ENCODE measurements at places on chromosomes 13 and 19.

DNA sequence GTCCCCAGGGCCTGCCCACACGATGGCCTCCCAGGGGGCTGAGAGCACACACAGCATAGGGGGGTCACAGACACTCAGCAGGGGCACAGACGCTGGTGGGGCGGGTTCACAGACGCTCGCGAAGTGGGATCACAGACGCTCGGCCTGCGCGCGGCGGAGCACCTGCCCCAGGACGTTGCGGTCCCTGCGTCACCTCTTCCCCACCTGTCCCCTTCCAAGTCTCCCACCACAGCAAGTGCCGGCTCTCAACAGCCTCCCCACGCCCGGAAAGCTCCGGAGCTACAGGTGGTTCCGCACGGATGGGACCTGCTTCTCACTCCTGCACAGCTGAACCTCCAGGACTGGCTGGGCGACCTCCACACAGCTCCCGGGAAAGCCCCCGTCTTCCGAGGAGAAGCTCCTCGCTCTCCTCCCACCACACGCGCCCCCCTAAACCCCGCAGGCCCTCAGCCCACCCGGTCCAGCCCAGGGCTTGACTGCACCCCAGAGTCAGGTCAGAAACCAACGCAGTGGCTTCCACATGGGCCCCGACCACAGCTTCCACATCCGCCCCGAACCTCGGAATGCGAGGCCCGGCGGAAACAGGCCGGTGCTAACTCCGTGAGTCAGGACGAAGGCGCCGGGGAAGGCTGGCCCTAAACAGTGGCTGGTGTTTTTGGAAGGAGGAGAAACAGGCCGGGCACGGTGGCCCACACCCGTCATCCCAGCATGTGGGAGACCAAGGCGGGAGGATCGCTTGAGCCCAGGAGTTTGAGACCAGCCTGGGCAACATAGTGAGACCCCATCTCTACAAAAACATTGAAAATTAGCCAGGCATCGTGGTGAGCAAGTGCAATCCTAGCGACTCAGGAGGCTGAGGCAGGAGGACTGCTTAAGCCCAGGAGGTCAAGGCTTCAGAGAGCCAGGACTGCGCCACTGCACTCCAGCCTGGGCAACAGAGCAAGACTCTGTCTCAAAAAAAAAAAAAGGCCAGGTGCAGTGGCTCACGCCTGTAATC is 16.5 kb downstream of the BTBD2 start:
- DNase-seq: no peak

DNA sequence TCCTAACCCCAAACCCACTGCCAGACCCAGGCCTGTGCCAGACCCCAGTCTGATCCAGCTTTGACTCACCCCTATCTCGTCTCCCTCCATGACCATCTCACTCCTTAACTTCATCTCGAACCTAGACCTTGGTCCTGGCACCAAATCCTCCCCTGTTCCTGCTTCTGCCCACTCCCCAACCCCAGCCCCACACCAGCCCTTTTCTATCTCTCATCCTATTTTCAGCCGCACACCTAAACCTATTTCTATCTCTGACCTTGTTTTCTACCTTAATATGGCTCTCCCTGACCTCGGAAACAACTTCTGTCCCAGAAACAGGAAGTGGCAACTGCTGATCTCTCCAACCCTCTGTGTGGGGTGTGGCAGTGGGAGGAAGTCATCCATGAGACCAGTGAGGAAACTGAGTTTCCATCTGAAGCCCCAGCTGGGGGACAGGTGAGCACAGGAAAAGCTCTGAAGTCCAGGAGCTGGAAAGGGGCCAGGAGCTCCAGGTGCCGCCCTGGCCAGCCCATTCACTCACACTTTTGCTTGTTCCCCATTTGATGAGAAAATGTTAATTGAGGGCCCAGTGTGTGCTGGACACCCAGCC is 13.7 kb downstream of the PTH2 start:
- DNase-seq: no peak

DNA sequence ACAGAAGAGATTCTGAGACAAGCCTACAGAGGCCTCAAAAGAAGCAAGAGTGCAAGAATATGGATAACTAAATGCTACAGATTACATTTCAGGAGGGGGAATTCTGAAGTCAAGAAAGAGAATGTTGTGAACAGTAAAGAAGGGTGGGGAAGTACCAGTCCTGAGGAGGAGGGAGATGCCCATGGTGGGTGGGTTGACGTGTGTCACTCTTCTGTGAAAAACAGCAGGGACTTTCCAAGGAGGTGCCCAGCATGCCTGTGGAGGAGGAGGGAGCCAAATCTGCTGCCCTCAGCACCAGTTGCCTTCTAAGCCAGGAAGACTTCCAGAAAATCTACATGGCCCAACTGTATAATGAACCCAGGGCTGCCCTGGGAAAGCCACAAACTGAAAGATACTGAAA is 87.7 kb downstream of the SGCG start:
- DNase-seq: no peak

DNA sequence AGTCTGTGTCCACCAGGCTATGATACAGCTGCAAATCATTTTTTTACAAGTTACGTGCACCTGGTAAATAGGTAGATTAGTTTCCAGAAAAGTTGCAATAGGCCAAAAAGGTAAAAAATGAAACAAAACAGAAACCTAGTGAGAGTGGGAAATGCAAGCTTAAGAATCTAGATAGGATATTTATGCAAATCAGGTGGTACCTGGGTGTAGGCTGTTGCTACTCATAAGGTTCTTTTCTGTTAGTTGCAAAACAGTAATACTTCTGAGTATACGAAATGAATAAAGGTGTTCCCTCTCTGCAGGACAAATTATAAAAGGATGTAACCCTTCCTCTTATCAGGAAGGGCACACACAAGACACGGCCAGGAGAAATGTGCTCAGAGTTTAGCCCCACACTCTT is 97.9 kb downstream of the UGGT2 start:
- DNase-seq: no peak

DNA sequence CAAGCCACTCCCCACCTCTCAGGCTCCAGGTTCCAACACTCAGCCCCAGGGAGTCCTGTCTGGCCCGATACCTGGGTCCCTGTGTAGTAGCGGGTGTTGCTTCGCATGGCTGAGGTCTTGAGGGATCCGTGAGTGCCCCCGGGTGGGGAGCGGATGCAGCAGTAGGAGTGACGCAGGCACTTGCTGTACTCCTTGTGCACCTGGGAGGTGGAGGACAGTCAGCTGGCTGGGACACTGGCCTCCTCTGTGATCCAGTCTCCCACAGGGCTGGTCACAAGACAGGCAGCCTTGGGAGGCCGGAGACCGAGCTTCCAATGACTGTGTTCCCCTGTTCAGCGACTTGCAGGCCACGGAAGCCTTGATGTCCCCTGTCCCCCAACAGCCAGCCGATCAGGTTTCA is 16.3 kb upstream of the ASF1B start:
- DNase-seq: no peak

DNA sequence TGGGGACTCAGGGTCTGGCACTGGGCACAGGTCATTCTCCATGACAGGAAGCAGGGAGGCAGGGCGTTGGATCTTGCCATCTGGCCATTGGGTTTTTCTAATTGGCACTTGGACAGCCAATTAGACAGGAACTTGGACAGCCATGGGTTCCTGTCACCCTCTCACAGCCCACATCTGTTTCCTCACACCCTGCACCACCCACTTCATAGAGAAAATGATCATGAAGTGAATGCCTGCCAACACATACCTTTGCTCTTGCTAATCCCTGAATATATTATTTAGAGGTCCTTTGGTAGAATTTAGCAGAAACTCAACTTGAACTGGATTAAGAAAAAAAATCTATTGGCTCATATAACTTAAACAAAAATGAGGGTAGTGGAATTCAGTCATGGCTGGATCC is 4.9 kb upstream of the OLFM2 start:
- no peak for DNase-seq

GRCh38 chr13:40187841-40188591 is 478.4 kb downstream of the FOXO1 start:
- DNase-seq: no peak

DNA sequence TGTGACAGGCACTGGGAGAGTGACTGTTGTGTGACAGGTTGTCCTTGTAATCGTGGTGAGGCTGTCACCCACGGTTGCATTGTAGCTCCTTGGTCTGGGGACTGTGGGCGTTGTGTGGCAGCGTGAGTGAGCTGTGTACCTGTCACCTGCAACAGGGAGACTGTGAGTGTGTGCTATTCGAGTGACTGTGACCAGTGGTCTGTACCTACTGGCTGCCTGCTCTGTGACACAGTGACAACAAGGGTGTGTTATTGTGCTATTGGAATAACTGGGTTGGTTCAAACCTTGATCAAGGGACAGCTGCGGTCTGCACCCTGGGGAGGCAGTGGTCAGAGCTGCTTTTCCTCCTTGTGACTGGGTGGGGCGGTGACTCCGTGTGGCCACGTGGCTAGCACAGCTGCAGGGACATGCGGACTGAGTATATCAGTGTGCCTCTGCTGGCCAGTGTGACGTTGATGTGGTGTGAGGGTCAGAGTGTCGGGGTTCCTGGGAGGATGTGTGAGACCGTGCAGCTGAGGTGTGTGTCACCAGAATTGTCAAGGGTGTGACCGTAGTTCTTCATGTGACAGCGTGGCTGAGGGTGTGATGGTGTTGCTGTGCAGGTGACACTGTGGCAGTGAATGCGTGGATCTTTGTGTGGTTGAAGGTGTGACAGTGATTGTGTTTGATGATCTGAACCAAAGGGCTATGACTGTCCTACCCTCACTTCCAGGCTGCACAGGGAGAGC is 10.1 kb upstream of the NFIX start:
- DNase-seq: peak; percentile 60

- DNase-seq: no peak
Measured at GRCh38 chr19:43545981-43546380, 13.0 kb downstream of the ZNF575 start.

- DNase-seq: no peak
Measured at GRCh38 chr19:14916848-14917247, 24.4 kb upstream of the OR7C2 start.

GRCh38 chr19:19997656-19998268 is 41.5 kb downstream of the ZNF682 start:
- DNase-seq: no peak

GRCh38 chr13:20461860-20462532 is 63.7 kb downstream of the CRYL1 start:
- DNase-seq: no peak

- DNase-seq: no peak
Measured at GRCh38 chr13:60411983-60412382, 15.0 kb downstream of the TDRD3 start.

DNA sequence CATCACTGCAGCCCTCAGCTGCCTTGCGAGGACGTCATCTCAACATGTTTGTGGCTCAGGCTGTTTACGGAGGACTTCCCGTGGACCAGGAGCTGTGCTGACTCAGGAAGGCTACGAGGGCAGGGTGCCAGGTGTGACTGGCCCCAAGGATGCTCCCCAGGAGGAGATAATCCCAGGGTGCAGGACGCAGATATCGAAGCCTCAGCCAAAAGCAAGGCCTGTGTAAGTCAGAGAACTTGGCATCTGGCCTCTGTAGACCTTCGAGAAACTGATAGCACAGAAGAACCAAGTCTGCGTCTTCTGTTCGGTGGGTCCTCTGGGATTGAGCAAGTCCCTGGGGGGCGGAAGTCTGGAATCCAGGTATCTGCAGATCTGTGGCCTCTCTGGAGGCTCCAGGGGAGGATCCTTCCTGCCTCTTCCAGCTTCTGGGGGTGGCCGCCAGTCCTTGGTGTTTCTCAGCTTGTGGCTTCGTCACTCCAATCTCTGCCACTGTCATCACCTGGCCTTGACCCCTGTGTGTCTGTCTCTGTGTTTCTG is 2.6 kb upstream of the DOHH start:
- DNase-seq: no peak

DNA sequence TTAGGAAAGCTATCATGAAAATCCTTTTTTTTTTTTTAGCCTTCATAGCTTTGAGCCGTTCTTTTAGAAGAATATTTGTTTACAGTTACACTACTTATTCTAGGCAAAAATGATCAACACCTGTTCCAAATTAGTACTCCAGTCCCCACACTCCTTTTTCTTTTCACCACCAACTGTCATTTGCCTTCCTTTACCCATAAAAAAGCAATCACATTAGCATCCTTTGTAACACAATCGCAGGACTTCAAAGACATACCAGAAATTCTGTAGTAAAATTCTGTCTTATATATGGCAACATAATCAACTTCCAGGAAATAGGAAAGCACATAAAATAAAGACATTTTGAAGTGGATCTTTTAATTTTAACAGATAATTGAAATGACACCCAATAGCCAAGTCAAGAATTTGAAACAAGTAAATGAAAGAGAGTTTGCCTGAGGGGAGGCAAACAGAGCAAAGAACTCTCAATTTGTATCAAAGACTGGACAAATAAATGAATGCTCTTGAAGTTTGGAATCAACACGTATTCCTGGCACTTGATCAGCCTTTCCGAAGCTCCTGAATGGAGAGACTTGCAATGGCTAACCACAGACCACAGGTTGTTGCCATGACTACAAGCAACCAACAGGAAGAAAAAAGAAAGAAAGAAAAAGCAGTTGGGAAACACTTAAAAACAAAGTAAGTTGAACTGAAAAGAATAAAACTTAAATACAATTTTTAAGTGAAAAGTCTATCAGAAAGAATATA is 206.8 kb downstream of the PCDH9 start:
- DNase-seq: no peak

- DNase-seq: no peak
Measured at GRCh38 chr13:65744836-65745235, 1485.3 kb downstream of the PCDH9 start.

GRCh38 chr19:33687481-33688170 is 65.9 kb downstream of the CHST8 start:
- DNase-seq: peak; percentile 68

DNA sequence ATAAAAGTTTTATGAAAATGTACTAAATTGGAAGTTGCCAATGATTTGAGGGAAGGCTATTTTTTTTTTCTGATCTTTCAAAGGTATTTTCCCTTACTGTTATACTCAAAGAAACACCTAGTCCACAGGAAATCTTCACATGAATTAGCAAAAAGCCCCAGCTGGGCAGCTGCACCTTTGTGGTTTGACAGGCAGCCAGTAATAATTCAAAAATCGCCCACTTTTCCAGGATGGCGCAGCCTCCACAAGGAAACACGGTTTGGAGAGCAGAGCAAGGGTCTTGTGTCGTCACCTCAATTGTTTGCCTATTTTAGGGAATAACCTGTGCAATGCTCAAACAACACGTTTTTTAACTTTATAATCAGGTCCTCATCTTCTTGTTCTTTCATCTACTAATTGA is 324.9 kb upstream of the GPC6 start:
- DNase-seq: no peak

GRCh38 chr19:18442941-18443340 is 5.0 kb upstream of the ISYNA1 start:
- DNase-seq: no peak

GRCh38 chr13:46839399-46839798 is 42.4 kb upstream of the ESD start:
- no peak for DNase-seq

DNA sequence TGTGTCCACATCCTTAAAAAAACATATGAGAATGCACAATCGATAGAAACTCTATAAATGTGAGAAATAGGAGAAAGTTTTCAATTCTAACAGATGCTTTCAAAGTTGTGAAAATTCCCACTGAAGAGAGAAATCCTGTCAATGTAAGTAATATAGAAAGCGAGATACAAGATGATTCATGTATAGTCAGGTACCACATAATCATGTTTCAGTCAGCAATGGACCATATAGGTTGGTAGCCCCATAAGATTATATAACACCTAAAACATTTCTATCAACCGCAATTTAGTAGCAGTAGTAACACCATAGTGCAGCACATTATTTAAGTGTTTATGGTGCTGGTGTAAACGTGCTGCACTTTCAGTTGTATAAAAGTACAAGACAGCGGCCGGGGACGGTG is 18.5 kb downstream of the ZNF791 start:
- no peak for DNase-seq
